ENCODE measurements at places on chromosomes 2 and 18. TPM values are rescaled to one million over a fixed set of nuclear protein-coding genes. Genes with fewer than 3 reads are reported as not detected.

The CD8B2 gene
- total RNA-seq = not detected

The SERPINB4 gene
- total RNA-seq = not detected

The LRP1B gene
- 0.82 TPM for total RNA-seq

The AMER3 gene
- total RNA-seq = not detected

The OST4 gene
- total RNA-seq = 92.7 TPM

GRCh38 chr2:30686000-30686399 lies 121.2 kb downstream of the CAPN13 start:
- no peak for DNase-seq

DNA sequence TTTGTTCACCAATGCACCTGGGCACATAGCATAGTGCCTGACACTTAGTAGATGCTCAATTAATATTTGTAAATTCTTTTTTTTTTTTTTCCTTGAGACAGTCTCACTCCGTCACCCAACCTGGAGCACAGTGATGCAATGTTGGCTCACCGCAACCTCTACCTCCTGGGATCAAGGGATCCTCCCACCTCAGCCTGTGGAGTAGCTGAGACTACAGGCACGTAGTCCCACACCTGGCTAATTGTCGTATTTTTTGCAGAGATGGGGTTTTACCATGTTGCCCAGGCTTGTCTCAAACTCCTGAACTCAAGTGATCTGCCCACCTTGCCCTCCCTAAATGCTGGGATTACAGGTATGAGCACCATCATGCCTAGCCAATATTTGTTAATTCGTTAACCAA lies 23.2 kb upstream of the LPIN2 start:
- DNase-seq = no peak

GRCh38 chr2:227880460-227880859 lies 9.0 kb downstream of the DAW1 start:
- DNase-seq = no peak

DNA sequence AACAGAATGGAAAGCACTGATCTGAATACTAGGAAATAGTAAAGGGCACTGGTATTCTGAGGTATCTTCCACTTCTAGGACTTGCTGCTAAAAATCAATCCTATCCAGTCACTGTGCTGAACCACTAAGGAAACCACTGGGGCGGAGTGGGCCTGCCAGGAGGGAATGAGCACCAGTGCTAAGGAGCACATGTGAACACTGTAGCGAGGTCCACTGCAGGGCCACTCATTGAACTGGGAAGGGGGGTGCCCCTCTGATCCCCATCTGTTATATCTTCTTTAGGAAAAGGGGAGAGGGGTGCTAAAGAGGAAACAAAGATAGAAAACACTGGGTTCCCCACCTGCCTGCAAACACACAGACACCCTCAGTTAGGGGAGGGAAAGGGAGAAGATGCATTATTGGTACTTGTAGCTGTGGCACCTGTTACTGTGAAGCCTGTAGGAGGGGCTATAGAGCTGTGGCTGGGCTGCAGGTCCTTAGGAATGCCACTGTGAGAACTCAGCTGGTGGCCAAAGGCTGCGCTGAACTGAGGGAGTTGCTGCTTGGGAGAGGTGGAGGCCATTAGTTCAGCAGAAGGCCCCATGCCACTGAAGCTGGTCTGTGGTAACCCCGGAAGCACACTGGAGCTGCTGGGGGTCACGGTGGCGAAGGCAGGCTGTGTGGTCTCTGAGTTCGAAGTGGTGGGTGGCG lies 81.8 kb downstream of the INO80D start:
- DNase-seq = peak; percentile 38

DNA sequence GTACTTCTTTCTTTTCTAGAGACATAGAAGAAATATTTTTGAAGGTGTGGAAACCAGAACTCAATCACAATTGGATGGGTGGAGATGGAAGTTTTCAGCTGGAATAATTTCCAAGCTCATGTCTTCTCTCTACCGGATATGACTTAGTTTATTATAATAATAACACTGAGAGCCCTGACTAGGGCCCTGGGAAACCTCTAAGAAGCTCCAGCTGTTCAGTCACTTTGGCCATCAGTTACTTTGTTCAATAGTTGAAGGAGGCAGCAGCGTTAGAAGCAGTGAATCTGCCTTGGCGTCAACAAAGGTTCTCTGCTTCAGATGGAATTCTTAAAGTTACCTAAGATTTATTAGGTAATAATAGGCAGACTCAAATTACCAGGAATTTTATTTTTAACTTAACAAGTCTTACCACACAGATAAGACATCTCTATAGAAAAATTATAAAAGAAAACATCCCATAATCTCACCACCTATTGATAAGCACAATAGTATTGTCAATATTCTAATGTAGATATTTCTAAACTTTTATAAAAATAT lies 293.8 kb upstream of the CHAC2 start:
- no peak for DNase-seq

DNA sequence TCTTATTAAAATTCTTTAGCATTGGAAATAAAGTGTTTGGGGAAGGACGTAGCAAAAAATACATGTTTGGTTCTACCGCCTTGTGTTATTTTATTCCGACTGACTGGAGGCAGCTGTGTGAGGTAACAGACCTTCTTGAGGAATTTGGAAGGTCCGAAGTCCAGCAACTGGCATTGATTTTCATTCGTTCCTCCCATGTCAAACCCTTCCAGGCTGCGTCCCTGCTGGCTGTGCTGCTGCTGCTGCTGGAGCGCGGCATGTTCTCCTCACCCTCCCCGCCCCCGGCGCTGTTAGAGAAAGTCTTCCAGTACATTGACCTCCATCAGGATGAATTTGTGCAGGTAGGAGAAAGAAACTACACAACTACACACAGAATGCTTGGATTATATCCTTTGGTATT lies 21.8 kb downstream of the CNDP1 start:
- DNase-seq = no peak

DNA sequence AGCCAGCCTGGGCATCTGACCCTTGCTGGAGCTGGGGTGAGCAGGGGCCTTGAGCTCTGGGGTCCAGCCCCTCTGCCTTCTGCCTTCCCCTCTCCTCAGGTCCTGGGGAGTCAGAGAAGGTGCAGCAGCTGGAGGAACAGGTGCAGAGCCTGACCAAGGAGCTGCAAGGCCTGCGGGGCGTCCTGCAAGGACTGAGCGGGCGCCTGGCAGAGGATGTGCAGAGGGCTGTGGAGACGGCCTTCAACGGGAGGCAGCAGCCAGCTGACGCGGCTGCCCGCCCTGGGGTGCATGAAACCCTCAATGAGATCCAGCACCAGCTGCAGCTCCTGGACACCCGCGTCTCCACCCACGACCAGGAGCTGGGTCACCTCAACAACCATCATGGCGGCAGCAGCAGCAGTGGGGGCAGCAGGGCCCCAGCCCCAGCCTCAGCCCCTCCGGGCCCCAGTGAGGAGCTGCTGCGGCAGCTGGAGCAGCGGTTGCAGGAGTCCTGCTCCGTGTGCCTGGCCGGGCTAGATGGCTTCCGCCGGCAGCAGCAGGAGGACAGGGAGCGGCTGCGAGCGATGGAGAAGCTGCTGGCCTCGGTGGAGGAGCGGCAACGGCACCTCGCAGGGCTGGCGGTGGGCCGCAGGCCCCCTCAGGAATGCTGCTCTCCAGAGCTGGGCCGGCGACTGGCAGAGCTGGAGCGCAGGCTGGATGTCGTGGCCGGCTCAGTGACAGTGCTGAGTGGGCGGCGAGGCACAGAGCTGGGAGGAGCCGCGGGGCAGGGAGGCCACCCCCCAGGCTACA lies 3.8 kb downstream of the EMILIN1 start:
- DNase-seq = no peak

GRCh38 chr2:189836644-189837043 lies 52.4 kb downstream of the PMS1 start:
- DNase-seq = no peak

GRCh38 chr18:67072791-67073190 lies 443.7 kb downstream of the DSEL start:
- DNase-seq = no peak

GRCh38 chr18:62409821-62410220 lies 84.7 kb downstream of the TNFRSF11A start:
- DNase-seq = no peak

DNA sequence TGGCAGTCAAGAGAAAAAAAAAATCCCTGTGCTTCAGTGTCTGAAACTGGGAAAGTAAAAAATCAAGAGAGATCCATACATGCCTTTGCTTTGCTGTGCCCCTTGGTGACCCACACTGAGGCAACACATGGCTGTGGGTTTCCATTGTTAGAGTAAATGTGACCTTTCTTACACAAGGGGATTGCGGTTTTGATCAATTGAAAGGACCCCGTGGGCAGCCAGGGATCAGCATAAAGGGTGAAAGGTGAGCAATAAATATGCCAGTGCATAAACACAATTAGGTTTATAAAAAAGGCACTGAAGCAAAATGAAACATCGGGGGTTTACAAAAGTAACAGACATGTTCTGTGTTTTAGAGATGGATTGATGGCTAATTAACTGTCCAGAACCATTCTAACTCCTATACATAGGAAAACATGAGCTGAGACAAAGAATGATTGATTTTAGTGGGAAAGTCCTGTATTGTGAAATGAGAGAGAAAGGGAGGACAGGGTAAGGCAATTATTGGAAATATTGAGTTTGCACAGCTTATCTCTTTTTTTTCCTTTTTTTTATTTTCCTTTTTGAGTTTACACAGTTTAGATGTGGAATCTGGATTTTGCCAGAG lies 40.7 kb upstream of the BBS5 start:
- DNase-seq = no peak

GRCh38 chr2:193584522-193584938 lies 1389.8 kb upstream of the TMEFF2 start:
- no peak for DNase-seq

Data from transverse colon (tissue), 4 donors.